ENCODE measurements at places on chromosomes 3 and 15.

DNA sequence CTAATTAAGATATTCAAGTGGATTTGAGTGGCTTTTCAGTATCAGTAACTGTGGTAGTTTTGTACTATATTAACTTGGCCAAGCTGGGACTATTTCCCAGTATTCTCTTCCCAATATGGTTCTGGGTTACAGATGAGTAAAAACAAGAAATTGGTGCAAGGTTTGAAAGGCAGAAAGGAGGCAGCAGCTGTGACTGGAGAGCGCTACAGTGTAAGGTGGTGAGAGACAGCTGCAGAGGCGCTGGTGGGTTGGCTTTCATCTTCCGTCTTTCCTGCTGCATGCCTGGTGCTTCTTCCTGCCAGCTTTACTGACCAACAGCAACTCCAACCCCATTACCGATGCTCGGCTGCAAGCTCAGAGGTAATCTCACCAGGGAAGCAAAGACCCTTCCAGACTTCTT, 9.8 kb downstream of the DPH3 start:
- DNase-seq = no peak

DNA sequence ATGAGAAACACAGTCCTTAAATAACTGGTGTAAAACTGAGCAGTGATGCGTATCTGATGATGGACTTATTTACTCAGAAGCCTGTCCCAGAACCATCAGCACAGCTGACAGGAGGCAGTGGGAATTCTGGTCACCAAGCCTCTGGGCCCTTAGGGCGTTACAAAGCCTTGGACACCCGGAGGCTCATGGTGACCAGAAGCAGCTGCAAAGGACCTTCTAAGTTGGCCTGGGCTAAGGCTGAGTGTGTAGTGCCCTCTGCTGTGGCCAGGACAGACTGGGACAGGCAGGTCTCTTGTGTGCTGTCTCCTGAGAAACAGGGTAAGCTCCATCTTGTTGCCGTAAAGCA, 168.9 kb downstream of the ATP10A start:
- no peak for DNase-seq

DNA sequence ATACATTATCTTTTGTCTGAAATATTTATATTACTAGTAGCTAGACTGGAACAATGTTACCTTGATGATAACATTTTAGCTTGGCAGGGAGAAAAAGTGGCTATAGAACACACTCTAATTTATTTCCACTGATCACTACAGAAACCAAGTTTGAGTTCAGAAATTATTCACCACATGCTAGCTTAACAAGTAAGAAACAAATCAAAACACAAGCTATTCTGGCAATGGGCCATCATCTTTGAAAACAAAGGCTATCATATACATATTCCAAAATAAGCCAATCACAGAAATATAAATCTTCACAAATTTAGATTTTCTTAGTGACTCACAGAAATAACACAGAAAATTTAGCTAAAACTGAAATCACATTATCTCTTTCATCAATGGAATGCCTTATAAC, 17.1 kb downstream of the AQR start:
- no peak for DNase-seq

- DNase-seq = no peak
Measured at GRCh38 chr3:196968233-196969133, at the start of gene PIGZ. Gene PIGZ, minus strand, starts transcription at chr3:196968833. Its CDS starts 16,802 bp downstream, at chr3:196952031.

- no peak for DNase-seq
Measured at GRCh38 chr3:36447061-36447460, 66.8 kb downstream of the STAC start.

DNA sequence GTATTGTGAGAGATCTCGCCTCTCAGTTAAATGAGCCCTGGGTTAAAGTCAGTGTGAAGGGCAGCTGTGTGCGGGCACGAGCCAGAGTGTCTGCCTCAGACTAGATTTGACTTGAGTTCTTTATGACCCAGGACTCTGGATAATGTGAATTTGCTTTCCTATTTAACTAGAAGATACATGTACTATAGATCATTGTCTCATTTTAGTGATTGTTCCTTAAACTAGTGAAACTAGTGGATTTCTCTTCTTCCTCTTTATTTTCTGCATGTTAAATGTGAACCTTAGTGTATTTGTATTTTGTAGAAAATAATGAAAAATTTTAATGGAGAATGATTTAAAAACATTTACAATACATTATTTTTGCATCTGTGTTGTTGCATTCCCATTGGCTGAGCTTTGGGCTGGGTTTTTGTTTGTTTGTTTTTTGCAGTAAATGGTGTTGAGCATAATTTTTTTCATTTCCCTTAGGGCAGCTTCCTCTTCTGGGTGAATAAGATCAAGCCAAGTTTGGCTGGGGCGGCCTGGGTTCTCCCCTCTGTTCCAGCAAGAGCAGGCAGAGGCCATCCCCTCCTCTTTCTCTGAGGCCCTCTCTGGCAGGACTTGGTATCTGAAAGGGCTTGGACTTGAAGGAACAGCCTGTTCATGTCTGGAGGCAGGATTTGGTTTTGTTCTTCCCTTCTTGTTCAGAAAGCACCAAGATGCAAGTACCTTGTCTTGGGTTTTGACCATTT, 15.0 kb downstream of the GCSAM start:
- DNase-seq = no peak

- DNase-seq = no peak
Measured at GRCh38 chr3:14989943-14990779, 42.8 kb downstream of the NR2C2 start.

GRCh38 chr15:101307048-101307896, 12.2 kb upstream of the SNRPA1 start:
- DNase-seq = no peak

- DNase-seq = no peak
Measured at GRCh38 chr3:16378920-16379319, 113.9 kb downstream of the OXNAD1 start.

GRCh38 chr3:65560133-65560532, 478.6 kb downstream of the MAGI1 start:
- no peak for DNase-seq

- DNase-seq = no peak
Measured at GRCh38 chr3:106813742-106814141, 563.5 kb upstream of the CCDC54 start.

DNA sequence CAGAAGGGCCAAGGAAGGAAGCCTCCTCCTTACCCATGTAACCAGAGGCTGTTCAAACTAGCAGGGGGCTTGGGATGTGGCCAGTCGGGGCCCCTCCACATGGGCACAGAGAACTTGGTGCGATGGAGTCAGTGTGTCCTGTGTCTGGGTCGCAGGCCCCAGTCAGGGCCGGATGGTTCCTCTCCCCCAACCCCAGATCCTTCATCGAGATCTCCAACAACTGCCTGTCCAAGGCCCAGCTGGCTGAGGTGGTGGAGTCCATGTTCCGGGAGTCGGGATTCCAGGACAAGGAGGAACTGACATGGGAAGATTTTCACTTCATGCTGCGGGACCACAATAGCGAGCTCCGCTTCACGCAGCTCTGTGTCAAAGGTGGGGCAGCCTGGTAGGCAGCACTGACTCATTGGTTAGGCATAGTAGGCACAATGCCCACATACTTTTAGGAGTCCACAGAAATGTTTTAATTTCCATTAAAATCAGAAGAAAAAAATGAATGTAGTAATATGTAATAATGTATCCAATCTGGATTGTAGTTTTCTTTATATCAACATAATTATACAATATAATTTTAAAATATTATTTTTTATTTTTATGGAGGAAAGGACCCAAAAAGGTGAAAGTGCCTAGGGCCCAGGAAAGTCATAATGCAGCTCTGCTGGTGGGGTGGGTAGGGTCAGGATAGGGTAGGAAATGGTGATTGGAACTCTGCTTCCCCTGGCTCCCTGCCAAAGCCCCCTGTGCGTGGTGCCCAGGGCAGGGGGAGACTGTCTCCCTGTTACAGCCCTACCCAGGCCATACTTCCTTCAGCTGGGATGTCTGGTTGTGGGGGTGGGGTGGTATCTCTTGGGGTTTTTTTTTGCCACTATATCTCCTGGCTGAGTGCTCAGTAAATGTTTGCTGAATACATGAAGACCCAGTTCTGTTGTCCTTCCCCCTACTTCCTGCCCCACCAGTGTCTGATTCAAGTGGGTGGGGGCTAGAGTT, 18.6 kb downstream of the DUOX1 start:
- DNase-seq = no peak

DNA sequence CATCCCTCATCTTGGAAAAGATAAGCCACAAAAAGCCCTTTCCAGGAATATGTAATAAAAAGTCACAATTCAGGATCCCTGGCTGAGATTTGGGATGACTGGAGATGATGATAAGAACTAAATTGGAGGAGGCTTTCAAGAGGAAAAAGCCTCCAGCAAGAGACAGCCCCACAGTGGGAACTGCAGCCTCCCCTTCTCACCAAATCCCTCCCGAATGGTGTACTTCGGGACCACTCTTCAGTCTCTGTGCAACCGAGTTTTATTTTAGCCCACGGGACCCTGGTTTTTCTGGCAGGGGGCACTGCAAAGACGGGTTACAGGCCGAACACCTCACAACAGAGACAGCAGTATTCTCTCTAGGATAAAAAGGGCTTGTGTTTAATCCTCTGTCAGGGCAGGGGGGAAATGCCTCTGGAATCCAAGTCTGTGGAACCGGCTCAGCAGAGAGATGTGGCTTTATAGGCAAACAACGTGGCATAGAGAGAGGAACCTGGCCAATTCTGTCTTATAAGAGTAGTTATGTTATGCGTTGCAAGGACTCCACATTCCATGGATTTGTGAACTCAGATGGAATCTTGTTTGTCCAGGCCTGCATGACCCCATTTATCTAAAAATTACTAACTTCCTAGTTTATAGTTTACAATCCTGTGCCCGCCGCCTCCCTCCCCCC, 1.2 kb upstream of the LMCD1 start:
- DNase-seq = no peak

- DNase-seq = no peak
Measured at GRCh38 chr3:32432711-32433530, 41.3 kb downstream of the CMTM7 start.

DNA sequence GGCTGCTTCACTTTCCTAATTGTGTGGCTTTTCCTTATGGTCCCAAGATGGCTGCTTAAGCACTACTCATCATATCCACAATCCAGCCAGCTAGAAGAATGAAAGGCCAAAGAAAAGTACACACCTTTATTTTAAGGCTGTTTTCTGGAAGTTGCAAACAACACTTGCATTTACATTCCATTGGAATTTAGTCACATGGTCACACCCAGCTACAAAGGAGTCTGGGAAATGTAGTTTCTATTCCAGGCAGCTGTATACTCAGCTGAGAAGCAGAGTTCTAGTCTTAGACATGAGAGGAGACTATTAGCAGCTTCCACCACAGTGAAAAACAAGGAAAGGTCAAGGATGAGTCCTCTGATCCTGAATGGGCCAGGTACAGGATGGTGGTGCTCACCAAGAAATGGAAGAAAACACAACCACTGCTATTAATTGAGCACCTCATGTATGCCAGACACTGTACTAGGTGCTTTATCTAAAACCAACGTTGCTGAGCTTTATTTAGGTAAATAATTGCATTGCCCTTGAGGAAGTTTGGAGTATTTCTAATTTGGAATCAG, 28.0 kb upstream of the ATG7 start:
- DNase-seq = no peak

DNA sequence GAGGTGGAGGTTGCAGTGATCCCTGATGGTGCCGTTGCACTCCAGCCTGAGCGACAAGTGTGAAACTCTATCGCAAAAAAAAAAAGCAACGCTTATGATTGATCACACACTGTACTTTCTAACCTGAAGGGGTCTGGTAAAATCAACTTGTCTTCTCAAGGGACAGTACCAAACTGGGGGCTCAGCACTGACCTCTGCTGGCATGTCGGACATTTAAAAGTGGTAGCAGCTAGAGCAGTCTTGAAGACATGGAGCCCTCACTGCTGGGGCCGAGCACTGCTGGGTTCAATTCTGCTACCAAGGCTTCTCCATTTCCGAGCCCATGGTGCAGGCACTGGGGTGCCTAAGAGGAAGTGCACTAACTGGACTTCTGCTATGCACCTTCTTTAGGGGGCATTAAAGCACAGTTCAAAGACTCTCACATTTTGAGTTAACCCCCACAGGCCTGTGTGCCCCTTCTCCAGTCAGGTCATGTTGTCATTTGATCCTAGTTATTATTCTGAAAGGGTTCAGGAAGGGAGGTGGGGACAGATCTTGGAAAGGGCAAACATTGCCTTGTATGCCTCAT, 26.4 kb upstream of the LAMP3 start:
- no peak for DNase-seq

DNA sequence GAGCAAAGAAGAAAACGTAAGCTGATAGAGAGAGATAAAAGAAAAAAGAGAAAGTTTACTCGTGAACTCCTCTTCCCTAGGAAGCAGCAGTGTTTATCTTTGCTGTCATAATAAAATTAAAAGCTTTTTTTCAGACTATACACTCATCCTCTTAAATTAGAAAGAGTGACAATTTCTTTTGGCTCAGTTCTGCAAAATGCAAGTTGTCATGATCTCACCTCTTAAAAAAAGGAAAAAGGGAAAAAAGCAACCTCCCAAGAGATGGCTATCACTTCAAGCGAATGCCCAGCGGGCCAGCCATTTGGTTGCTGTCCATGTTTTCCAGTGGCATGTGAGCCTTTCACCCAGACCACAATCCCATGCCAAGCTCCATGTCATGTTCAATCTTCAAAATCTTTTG, 7.0 kb upstream of the THBS1 start:
- no peak for DNase-seq

DNA sequence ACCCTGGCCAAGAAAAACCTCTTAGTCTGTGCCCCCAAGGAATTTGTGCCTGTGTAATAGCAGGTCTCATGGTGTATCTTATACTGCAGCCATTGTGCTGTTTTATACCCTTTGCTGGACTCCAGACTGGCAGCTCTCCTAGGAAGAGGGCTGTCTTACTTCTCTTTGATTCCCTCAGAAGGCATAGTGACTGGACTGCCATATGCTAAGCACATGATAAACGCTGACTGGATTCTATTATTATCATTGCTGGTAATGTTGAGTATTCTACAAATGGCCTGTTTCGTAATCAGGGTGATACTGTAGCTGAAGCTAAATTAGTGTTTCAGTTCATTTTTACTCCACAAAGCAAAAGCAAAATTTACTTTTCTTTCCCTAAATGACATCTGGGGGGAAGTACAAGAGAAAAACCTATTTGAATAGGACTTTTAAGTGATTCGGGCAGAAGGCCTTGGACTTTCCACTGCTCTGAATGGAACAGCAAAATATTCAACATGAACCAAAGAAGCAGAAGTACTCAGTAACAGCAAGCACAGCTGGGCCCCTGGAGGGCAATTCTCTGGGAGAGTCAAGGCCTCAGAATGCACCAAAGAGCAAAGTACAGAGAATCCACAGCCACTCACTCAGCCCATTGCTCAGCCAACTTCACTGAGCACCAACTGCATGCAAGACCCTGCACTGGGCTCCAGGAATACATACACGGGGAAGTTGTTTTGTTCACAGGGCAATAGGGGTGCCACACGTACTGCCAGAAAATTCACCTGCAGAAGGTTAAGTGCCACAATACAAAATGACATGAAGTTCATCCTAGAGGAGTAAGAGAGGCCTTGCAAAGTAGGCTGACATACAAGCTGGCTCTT, 7.9 kb upstream of the BCL2A1 start:
- no peak for DNase-seq

GRCh38 chr3:141382571-141382970, 14.3 kb downstream of the ZBTB38 start:
- DNase-seq = no peak

GRCh38 chr3:14689247-14689980, 14.5 kb downstream of the C3orf20 start:
- DNase-seq = no peak

GRCh38 chr3:188421836-188422540, 268.0 kb downstream of the LPP start:
- no peak for DNase-seq

Data from stimulated activated CD8-positive, alpha-beta memory T cell treated with anti-CD3 and anti-CD28 coated beads, Interleukin-4, amount 100 ng/mL, for 1 hour (primary cell).